RKO (cell line): ENCODE measurements at places on chromosomes 2 and 18.

DNA sequence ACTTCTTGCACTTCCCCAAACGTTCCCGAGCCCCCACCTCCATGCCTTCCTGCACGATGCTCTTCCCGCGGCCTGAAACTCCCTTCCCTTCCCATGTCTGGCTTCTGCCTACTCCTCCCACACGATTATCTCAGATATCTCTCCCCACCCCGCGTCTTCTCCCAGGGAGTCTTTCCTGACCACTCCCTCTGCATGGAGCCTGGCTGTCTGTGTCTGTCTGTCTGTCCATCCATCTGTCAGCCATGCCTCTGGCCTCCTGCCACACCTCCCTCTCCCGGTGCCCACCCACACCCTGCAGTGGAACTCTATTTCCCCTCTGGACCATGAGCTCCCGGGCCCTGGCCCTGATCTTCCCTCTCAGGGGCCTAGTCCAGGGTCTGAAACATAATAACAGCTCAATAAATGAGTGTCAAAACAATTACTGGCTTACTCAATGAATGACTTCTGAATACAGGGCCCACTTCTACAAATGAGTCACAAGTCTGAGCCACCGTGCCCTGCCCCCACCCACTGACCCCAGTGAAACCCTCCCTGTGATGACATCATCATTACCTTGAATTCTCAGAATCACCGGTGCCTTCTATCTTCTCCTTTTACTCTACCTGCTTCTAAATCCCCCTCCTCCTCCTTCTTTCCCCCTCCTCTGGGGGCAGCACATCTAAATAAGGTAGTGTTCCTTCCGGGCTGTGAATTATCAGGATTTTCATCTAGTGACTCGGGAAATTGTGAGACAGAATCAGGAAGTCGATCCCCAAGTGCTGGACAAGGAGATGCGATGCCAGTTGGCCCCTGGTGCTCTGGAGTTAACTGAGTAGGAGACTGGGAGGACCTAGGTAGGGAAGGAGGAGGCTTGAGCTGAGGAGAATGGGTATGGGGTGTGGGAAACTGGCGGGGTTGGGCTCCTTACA lies 46.1 kb upstream of the PLB1 start:
- DNase-seq, result peak; percentile 51

DNA sequence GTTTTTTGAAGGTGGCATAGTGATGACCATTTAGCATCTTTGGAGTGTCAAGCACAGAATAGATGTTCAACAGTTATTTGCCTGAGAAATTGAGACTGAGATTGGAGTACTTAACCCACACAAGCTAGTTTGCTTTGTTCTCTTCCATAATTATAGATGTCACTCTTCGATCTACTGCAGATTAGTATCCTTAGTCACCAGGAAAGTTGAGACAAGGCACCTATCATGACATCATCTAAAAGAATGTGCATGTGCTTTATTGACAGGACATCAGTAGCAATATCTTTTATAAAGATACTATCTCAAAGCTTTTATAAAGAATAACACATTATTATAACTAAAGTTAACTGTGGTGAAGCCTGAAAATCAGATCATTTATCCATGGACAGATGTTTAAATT lies 6.4 kb downstream of the VRK2 start:
- DNase-seq, result no peak

DNA sequence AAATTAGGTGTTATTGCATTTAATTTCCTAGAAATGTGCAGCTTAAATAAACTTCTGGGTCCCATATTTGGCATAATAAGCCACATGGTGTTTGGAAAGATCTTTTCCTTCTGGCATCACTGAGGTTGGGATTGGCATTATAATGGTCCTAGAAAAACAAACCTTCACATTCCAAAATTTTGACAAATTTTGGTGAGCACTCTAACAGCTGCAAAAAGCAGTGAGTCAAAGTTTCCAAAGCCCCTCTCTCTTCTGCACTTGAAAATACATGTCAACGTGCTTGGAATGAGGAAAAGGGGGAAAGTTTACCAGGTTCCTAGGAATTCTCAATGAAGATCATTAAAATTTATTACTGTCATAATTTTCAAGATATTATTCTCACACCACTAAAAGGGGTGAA lies 77.8 kb upstream of the STK17B start:
- no peak for DNase-seq

GRCh38 chr2:47270421-47270820 lies 115.3 kb upstream of the STPG4 start:
- DNase-seq, result no peak

DNA sequence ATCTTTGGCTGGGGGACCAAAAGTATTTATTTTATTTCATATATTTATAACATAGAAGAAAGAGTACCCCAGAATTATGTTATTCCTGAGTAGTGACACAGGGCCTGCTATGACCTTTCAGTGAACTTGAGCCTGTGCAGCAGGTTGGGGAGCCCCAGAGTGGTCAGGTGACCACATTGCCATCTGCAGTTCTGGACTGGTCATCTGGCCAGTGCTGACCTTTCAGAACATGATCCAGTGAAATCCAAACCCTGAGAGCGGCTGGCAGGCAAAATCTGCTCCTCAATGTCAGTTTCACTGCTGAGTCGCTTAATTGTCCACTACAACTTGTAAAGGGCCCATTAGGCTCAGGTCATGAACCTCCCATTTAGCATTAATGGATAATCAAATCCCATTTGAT lies 336.7 kb upstream of the KCNH7 start:
- no peak for DNase-seq

DNA sequence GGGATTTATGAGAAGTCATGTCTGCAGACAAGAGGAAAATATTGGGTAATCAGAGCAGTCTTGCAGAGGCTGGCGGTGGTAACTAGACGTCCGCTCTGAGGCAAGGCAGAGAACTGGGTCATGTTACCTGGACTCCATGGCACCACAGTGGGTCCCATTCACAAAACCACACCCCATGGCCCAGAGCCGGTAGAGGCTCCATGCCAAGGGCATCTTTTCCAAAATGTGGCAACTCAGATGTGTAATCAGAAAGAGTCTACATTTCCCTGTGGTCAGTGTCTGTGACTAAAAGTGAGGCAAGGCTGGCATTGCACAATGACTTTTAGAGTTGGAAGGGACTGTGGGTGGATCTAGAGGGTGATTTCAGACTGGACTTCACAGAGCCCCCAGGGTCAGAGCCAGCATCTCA lies 113.1 kb downstream of the MREG start:
- DNase-seq, result no peak

- peak; percentile 21 for DNase-seq
Observed at GRCh38 chr18:6648581-6648980, 80.9 kb upstream of the ARHGAP28 start.

DNA sequence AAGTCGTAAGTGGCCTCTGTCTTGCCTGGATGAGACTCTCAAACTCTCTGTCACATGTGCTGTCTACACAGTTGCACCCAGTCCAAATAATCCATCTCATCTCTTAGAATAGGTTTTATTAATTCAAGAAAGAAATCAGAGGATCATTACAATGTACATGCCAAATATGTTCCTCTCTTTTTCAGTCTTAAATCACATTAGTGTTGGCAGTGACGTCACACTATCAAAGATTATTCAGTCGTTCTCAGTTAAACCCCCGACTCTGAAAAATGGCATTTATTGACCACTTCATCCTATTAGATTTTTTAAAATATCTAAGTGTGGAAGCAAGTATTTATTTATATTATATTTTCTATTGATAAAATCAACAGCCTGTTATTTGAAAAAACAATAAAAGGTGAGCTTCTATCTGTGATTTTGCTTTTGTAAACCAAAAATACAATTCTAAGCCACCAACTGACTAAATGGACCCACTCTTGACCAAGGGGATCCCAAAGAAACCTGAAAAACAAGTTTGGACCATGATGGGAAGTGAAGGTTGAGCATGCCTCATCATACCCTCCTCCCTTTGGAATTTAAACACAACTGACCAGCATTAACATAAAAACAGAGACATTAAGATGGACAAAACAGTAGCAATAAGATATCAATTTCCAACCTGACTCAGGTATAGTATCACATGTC lies 1894.4 kb upstream of the LRRTM1 start:
- DNase-seq, result no peak

DNA sequence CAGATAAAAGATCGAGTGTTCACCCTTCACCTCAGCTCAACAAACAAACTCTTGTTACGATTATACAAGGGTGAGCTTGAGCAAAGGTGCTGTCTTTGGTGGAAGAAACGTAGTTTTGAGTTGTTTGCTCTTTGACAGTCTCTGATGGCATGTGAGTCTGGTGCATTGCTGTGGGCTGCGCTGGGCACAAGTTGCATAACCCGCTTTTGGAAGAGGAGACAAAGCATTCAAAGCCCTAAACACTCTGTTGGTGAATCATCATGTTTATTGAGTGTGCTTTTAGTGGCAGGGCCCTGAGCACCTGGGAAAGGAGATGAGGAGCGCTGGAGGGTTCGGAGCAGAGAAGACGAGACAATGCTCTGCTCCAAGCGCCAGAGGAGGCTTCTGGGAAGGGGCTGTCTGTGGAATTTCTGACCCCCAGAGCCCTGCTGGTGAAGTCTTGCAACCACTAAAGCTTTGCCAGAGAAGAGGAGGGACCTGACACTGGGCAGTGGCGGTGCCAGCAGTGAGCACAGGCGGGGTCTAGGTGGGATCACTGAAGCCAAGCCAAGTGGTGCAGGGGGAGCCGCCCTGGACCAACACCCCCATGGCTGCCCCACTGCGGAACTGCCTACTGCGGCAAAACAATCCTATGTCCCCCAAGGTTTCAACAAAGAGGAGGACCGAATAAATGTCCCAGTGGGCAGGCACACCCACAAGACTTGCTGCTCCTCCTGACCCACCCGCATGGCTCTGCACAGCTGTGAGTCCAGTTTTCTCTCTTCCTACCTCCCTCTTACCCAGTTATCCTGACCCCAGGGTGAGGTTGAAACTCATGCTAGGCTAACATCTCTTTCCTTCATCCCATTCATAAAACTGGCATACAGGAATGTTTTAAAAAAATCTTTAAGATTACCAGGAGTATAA lies 64.0 kb downstream of the TNFRSF11A start:
- DNase-seq, result no peak

GRCh38 chr2:139123795-139124194 lies 343.6 kb upstream of the NXPH2 start:
- DNase-seq, result no peak

DNA sequence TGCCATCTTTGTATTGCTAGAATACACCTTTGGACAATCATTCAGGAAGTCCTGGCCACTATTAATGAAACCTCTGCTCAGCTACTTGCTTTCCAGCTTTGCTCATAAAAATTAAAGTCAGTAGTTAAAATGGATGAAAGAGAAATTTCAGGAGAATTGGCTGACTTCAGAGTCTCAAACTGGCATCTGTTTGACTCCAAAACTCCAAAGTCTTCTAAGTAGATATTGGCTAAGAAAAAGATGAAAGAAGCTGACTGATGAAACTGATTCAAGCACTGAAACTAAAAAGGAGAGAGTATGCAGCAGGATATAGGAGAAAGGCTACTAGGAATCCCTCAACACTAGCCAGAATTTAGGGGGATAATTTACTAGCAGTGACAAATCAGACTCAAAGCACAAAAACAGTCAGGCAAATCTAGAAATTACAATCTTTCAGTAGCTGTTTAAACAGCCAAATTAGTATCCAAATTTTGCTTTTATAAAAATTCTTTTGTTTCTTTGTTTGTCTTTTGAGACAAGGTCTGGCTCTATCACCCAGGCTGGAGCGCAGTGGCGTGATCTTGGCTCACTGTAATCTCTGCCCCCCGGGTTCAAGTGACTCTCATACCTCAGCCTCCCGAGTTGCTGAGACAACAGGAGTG lies 52.1 kb upstream of the DTNA start:
- no peak for DNase-seq

DNA sequence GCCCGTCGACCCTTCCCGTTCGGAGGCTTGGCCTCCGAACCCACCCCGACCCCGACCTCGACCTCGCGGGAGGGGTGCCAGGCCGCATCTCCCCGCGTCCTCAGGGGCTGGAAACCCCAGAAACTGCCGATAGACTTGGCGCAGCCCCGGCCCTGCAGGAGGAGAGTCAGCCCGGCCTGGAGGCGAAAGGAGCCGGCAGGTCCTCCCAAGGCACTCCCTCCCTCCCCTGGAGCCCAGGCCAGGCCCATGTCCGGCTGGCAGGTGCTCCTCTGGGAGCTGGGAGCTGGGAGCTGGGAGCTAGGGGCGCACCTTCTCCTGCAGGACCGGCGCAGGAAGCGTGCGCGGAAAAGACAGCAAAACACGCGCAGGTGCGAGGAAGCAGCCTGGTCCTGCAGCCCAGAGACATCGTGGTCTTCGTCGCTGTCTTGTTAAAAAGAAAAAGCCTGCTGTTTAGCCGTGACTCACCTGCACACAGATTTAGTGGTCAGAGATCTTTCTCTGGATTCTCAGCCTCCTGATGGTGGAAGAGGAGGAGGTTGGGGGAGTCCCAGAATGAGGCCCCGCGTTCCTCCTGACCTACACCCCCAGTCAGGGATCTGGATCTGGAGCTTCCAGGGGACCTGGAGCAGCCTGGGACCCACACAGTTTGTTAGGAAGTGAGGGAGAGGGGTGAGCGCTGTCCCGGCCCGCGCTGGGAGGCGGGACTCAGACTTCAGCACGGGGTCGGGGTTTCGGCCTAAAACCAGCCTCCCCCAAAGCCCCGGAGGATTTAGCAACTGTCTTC lies 660 bp upstream of the MBP start:
- DNase-seq, result no peak

DNA sequence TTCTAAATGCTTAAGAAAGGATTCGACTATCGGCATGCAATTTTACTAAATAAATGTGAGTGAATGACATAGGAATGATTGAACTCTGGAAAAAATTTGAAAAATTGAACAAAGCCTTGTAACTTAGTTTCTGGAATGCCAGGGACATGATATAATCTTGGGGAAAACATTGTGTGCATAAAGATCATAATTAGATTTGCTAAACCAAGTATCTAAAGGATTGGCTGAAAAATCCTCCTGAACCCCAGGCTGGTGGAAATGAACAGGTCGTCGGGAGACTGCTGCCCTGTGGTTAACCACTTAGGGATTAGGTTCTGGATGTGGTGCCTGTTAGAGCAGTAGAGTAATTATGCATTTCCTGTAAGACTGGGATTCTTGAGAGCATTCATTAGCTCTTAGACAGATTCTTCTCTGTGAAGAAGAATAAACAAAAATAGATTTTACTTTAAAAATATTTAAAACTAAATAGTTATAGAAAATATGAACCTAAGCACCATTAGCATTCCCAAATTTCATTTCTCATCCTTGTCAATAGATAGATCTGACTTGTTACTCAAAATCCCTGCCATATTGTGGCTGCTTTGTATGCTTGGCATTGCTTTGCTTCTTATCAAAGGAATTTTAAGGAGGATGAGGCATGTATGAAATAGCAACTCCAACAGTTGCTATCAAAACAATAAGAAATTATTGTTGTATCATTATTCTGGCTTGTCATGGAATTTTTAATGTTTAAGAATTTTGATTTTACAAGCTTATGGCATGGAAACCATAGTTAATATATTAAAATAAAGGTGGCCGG lies 55.9 kb downstream of the LYPD6B start:
- no peak for DNase-seq

DNA sequence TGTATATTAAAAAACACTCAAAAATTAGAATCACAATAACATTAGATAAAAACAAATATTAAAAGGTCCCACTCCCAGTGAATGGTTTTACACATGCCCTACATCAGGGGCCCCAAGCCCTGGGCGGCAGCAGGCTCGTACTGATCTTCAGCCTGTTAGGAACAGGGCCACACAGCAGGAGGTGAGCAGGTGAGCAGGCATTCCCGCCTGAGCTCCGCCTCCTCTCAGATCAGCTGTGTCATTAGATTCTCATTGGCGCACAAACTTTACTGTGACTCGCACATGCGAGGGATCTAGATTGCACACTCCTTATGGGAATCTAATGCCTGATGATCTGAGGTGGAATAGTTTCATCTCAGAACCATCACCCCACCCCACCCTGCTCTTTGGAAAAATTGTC lies 74.2 kb downstream of the MBD2 start:
- no peak for DNase-seq
